ENCODE measurements at places on chromosomes 3 and 15. TPM values are rescaled to one million over a fixed set of nuclear protein-coding genes. Genes with fewer than 3 reads are reported as not detected.

GRCh38 chr3:128917291-128917690, 37.9 kb downstream of the ACAD9 start:
- no peak for DNase-seq

DNA sequence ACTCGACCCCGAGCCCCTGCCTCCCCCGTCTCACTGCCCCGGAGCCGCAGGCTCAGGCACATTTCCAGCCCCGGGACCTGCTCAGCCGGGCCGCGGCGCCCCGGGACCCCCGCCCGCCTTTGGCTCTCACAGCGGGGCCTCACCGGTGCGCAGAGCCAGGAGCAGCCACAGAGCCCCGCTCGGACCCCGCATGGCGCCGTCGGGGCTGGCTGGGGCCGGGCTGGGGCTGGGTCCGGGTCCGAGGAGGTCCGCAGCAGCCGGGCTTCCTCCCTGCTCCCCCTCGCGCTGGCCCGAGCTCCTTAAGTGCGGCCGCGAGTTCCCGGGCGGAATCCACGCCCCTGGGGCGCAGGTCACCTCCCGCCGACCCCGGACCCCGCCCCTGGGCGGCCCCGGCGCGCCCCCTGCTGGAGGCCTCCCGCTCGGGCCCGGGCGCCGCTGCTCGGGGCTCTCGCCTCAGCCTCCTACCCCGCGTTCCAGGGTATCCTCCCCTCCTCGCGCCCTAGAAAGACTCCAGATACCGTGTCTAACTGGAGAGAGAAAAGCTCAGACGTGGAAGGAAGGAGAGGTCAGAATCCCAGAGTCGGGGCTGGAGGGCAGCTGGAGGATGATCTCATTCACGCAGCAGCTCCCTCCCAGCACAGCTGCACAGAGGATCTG, at the start of gene MELTF:
MELTF (minus strand) TSS at position 307 of the 657 bp plus-strand sequence; CDS start at position 192, 115 bp downstream.
- peak; percentile 89 for DNase-seq

GRCh38 chr3:185732782-185733181, 92.1 kb downstream of the IGF2BP2 start:
- DNase-seq: peak; percentile 42

- DNase-seq: peak; percentile 41
These were observed 217.8 kb upstream of the EOMES start for GRCh38 chr3:27939940-27940339.

- peak; percentile 43 for DNase-seq
These were observed 3.1 kb downstream of the MYLK start for GRCh38 chr3:123880998-123881561.

DNA sequence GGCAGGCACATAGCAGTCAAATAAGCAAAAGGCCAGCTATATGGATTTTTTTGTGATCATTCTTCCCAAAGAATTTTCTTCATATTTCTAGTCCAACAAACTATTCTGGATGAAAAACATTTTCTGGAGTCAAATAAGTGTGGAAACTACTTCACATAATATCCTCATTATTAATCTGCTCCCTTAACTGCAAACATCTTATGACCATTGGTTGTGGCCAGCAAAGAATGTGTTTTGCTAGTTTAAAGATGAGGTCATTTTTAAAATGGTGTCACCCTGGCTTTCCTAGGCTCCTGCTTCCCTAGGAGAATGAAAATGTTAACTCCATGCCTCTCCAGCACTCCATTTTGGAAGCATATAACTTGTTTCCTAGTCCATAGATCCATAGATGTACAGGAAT, 118.8 kb downstream of the SST start:
- no peak for DNase-seq

- DNase-seq: no peak
These were observed 65.5 kb downstream of the SMAD3 start for GRCh38 chr15:67130673-67131601.

DNA sequence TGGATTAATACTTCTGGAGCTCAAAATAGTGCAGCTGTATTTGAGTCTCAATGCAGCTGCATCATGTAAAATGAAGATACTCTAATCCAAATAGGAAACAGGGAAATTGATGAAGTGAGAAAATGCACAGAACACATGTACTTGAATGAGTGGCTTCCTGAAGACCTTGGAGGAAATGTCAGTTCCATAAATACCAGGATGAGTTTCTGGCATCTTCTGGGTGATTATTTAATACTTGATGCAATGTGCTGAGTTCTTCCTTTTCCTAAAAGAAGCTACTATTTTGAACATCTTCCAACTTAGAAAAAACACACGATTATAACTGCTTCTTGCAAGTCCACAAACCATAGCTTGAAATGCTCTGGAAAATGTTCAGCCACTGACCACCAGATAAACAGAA, 162.8 kb downstream of the SLC9A9 start:
- no peak for DNase-seq

GRCh38 chr15:73139041-73139743, 86.9 kb downstream of the NEO1 start:
- no peak for DNase-seq

DNA sequence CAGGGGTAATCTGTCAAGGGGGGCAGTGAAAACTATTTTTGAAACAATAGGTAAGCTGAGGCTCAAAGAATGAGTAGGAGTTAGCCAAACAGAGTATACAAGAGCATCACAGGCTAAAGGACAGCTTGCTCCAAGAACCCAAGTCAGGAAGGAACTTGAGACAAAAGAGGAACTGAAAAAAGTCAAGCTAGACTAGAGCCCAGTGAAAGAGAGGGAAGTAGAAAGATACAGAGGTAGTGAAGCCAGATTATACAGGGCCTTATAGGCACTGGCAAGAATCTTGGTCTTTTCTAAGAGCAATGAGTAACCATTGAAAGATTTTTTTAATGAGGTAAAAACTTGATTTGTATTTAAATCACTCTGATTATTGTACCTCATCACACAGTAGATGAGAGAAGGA, 69.9 kb downstream of the FILIP1L start:
- DNase-seq: no peak

The UQCRC1 gene
- 162 TPM for total RNA-seq

The XYLB gene
- total RNA-seq: 2.8 TPM

The GOLGA8S gene
- total RNA-seq: not detected

The FBXW12 gene
- total RNA-seq: 0.30 TPM

The ZCWPW2 gene
- 0.97 TPM for total RNA-seq

The ALG3 gene
- total RNA-seq: 38.2 TPM

The C15orf39 gene
- total RNA-seq: 19.6 TPM

The SEMA3B gene
- 3.3 TPM for total RNA-seq

The ZPLD1 gene
- 0.15 TPM for total RNA-seq

All from SJCRH30 (cell line).